ENCODE measurements at places on chromosomes 12 and 14. TPM values are rescaled to one million over a fixed set of nuclear protein-coding genes. Genes with fewer than 3 reads are reported as not detected.

DNA sequence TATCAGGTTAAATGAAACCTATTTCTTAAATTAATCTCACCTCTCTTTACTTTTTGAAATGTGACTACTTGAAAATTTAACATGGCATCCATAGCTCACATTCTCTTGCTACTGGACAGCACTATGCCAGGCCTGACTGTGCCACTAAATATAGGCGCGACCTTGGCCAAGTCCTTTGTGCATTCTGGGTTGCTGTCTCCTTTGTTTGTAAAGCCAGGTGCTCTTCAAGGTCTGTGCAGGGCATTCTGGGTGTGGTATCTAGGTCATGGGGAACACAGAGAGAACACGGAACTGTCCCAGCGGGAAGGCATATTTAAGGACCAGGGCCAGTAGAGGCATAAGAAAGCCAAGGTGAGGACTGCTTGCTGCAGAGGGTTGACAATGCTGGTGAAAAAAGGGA, 121.2 kb downstream of the ZNF664 start:
- DNase-seq = no peak

NOS1 gene
- not detected for total RNA-seq

MYF6 gene
- total RNA-seq = not detected

SYT1 gene
- total RNA-seq = not detected

RTN1 gene
- total RNA-seq = not detected

SERPINA10 gene
- total RNA-seq = not detected

- DNase-seq = peak; percentile 62
These were observed 840 bp downstream of the PNP start for GRCh38 chr14:20469890-20470602.

DNA sequence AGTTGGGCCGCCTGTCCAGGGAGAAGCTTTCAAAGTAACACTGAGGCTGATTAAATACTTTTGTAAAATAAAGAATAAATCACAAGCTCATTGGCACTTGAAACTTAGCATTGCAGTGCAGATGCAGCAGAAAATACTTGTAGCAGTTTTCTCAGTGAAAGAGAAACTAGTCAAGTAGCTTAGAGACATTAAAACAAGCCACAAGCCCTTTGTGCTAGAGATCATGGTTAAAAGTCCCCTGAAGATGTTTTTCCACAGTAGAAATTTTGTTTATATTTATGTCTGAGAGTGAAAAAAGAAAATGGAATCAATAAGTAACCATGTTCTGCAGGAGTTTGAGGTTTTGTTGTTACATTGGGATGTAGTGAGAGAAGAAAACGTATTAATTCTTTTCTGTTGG, 5.9 kb downstream of the PSEN1 start:
- no peak for DNase-seq

DHRS2 gene
- 1.1 TPM for total RNA-seq

GRCh38 chr12:41663598-41664265, 475.6 kb downstream of the PDZRN4 start:
- DNase-seq = no peak

- no peak for DNase-seq
These were observed 22.4 kb upstream of the KCNK13 start for GRCh38 chr14:90039253-90040010.

DNA sequence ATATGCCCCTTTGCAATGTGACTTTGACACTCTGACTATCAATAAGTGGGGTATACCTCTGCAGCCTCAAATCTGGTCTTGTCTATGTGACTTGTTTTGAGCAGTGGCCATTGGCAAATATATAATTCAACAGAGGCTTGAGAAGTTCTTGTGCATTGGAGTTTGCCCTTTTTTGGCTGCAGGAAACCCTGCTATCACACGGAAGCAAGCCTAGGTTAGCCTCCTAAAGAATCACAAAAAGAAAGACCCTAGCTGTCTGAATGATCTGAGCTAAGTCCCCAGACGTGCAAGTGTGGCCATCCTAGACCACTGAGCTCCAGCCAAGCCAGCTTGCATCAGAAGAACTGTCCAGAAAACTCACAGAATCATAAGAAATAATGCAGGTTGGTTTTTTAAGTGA, 31.8 kb upstream of the PARP11 start:
- no peak for DNase-seq

DNA sequence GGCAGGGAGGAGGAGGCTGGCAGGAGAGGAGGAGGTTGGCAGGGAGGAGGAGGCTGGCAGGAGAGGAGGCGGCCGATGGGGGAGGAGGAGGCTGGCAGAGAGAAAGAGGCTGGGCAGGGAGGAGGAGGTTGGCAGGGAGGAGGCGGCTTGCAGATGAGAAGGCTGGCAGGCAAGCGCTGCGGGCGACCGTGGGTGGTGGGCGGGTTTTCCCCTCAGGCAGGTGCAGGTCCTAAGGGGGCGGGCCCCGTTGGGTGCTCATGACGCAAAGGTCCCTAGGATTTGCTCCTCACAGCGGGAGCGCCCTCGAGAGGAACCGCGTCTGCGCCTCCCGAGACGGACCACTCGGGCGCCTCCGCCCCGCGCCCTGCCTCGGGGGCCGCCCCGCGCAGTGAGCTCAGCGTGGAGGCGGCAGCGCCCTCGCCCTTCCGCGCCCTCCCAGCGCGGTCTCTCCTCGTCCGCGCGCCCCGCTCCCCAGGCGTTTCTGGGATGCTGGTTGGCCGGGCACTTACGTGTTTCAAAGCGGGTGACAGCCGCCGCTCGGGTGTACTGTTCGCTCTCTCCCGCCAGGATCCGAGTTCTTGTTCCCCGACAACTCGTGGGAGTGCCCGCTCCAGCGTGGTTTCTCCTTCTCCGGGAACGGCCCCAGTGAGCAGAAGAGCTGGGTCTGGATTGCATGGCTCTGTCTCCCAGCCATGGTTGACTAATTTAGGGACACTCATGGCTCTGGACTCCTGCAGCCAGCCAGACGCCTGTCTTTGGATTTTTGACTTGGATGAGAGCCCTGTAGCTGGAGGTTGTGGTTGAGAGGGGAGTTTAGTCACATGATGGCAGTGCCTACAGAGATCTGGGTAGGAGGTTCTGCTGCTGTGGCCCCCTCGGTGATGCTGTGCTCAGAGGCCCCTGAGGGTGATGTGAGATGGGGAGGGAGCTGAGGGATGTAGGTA, 64.1 kb upstream of the PPP4R3A start:
- peak; percentile 48 for DNase-seq

DNA sequence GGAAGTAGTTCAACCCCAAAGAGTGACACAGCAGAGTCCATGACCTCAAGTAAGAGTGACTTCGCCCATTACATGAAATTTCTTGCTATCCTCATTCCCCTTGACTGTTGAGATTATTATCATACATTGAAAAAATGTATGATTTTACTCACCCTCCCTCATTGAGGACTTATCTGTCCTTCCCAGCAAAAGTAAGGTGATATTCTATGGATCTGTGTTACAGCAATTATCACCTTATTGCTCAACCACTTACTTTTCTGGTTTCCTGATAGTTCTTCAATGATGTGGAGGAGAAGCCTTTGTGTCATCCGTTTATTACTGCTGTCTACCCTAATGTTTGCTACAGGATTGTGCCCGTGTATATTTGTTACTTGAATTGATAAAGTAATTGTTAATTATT, 306.2 kb downstream of the TRHDE start:
- DNase-seq = no peak

DNA sequence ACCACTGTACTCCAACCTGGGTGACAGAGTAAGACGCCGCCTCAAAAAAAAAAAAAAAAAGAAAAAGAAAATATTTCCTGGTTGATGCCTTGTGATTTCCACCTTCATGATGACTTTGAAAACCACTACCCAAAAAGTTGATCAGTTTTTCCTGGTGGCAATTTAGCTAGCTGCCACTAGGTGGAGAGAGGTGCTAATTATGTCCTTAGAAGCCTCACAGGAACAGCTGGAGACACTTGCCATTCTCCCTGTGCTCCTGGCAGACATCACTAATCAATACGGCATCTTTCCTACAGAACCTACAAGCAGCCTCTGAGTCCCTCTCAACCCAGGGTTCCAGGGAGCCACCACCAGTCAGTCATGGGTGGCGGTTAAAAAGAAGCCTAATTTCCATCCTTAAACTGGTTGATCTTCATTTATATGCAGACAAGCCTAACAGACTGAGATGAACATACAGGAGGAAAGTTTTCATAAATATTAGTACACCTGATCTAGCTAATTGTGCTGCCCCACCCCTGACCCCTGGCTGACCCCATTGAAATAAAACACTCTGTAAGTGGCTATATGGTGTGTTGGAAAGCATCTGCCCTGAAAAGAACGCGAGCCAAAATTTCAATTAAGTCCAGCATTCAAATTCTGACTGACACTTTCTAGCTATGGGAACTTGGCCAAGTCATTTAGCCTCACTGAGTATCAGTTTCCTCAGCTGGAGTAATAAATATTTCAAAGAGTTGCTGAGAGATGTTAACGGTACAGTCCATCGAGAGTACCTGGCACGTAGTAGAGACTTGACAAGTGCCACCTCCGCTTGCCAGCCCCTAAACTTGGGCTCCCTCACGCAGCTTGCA, 6.2 kb upstream of the OAS1 start:
- DNase-seq = peak; percentile 49

All from activated CD4-positive, alpha-beta memory T cell treated with anti-CD3 and anti-CD28 coated beads, Interleukin-2, amount 10 ng/mL, durations not matched to agents 7 days and 5 days (primary cell).